Colonic mucosa (tissue), 4 donors: ENCODE measurements at places on chromosomes 4 and X. TPM values are rescaled to one million over a fixed set of nuclear protein-coding genes. Genes with fewer than 3 reads are reported as not detected.

DNA sequence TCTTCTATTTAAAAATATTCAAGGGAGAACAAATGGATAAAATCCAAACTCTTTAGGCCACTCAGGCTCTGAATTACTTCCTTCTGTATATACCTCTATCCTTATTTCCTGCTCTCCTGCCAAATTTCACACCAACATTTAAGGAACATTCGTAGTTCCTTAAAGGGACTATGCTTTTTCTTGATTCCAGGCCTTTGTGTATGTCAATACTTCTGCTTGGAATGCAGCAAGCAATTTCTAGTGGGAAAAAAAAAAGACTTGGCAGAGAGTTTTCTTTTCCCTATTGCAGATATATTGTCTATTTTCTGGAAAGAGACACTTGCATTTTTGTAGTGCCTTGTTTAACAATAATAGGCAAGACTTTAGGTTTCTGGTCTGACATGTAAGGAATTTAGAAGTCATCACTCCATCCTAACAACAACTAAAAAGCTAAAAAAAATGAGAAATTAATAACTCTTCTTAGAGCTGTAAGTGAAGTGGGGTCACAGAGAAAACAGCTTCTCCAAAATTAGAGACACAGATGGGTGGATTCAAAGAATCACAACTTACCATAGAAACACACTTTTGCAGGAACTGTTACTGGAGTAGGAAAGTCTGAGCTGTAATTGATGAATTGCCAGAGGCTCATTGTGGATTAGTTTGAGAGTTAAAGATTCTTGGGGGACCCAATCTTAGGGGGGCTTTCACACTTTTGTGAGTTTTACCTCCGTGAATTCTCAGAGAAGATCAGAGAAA, 2.1 kb upstream of the ADH5 start:
- H3K36me3 ChIP-seq, result no peaks in the 10 kb centered on the region
- no peaks in the 10 kb centered on the region for H3K4me1 ChIP-seq
- DNase-seq, result no peak
- no peaks in the 10 kb centered on the region for H3K27me3 ChIP-seq

- H3K4me3 ChIP-seq, result no peak overlapping the region
- no peaks in the 10 kb centered on the region for H3K36me3 ChIP-seq
- peaks cover 3% of the 10 kb centered on the region for H3K27me3 ChIP-seq
- no peaks in the 10 kb centered on the region for H3K4me1 ChIP-seq
- no peak for DNase-seq
Measured at GRCh38 chrX:37666516-37666915, 19.1 kb upstream of the XK start.

GRCh38 chrX:150155436-150156035, 207.6 kb upstream of the MAMLD1 start:
- H3K36me3 ChIP-seq, result no peaks in the 10 kb centered on the region
- H3K27ac ChIP-seq, result no peak overlapping the region
- peak; percentile 28 for DNase-seq
- H3K4me1 ChIP-seq, result no peaks in the 10 kb centered on the region
- H3K27me3 ChIP-seq, result no peaks in the 10 kb centered on the region
- H3K4me3 ChIP-seq, result no peak overlapping the region

DNA sequence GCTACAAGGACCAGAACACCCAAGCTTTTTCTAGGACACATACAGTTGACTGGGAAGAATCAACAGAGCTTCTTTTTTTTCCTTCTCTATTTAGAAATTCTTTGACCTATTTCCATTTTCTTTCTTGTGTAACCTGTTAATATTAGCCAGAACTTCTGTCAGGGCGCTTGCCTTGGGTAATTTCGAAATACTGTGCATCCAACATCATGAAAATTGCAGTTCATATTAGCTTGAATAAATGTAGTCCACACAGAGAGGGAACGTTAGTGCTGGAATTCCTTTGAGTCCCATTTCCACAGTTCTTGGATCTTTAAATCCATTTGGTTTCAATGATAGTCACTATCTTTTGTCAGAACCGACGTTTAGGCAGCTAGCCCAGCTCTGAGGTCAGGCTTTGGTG, 141.8 kb downstream of the MXRA5 start:
- no peak overlapping the region for H3K27ac ChIP-seq
- H3K36me3 ChIP-seq, result no peaks in the 10 kb centered on the region
- H3K4me1 ChIP-seq, result no peaks in the 10 kb centered on the region
- no peaks in the 10 kb centered on the region for H3K27me3 ChIP-seq
- no peak overlapping the region for H3K4me3 ChIP-seq
- DNase-seq, result no peak

GRCh38 chrX:75655627-75656026, 129.4 kb downstream of the MAGEE2 start:
- H3K4me1 ChIP-seq, result no peaks in the 10 kb centered on the region
- no peaks in the 10 kb centered on the region for H3K36me3 ChIP-seq
- DNase-seq, result no peak
- no peak overlapping the region for H3K27ac ChIP-seq
- no peak overlapping the region for H3K4me3 ChIP-seq

GRCh38 chr4:183588169-183588675, 70.8 kb downstream of the RWDD4 start:
- no peaks in the 10 kb centered on the region for H3K27me3 ChIP-seq
- H3K4me3 ChIP-seq, result no peak overlapping the region
- no peaks in the 10 kb centered on the region for H3K4me1 ChIP-seq
- no peaks in the 10 kb centered on the region for H3K36me3 ChIP-seq
- no peak for DNase-seq
- H3K27ac ChIP-seq, result no peak overlapping the region

DNA sequence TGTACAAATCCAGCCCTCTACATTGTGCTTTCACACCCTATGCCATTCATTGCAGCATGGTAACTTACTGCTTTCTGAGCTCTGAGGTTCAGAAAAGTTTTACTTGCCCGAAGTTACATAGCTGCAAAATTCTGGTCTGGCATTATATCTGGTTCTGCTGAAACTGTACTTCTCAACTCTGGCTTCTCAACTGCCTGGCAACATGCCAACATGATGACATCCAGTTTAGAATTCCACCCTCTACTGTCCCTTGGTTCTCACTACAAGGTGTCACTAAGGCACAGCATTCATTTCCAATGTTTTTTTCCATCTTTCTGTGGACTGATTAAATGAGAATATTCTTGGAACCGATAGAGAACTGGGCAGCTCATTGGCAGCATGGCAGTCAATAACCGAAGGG, 242.9 kb upstream of the PRPS2 start:
- H3K4me3 ChIP-seq, result no peak overlapping the region
- no peak overlapping the region for H3K27ac ChIP-seq
- no peaks in the 10 kb centered on the region for H3K27me3 ChIP-seq
- no peak for DNase-seq
- no peaks in the 10 kb centered on the region for H3K4me1 ChIP-seq
- no peaks in the 10 kb centered on the region for H3K36me3 ChIP-seq

DNA sequence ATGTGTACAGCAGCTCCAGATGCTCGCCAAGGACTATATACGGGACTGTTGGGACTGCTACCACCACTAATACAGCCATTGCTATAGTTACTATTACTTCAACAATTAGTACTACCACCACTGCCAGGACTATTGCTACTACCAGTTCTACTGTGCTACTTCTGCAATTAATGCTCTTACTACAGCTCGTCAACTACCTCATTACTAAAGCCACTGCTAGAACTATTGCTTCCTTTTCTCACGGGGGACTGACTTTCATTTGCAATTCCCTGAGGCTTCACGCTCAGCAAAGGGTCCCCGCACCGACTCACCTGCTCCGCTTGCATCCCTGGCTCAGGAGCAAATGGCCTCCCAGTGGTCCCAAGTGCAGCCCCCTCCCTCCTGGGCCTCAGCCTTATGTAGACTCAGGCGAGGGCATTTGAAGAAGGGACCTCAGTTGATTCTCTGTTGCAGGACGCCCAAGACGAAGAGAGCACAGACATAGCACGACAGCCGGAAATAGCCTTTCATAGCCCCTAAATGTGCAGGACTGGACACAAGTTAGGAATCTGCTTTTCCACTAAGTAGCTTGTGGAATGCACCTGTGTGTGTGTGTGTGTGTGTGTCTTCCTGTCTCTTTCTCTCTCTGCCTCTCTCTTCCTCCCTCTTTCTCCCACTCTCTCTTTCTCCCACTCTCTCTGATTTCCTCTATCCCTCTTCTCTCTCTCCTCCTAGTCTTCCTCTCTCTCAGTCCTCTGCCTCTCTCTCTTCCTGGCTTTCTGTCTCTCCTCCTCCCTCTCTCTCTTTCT, 294.8 kb downstream of the ASMT start:
- H3K4me1 ChIP-seq, result no peaks in the 10 kb centered on the region
- no peaks in the 10 kb centered on the region for H3K27me3 ChIP-seq
- no peak for DNase-seq

DNA sequence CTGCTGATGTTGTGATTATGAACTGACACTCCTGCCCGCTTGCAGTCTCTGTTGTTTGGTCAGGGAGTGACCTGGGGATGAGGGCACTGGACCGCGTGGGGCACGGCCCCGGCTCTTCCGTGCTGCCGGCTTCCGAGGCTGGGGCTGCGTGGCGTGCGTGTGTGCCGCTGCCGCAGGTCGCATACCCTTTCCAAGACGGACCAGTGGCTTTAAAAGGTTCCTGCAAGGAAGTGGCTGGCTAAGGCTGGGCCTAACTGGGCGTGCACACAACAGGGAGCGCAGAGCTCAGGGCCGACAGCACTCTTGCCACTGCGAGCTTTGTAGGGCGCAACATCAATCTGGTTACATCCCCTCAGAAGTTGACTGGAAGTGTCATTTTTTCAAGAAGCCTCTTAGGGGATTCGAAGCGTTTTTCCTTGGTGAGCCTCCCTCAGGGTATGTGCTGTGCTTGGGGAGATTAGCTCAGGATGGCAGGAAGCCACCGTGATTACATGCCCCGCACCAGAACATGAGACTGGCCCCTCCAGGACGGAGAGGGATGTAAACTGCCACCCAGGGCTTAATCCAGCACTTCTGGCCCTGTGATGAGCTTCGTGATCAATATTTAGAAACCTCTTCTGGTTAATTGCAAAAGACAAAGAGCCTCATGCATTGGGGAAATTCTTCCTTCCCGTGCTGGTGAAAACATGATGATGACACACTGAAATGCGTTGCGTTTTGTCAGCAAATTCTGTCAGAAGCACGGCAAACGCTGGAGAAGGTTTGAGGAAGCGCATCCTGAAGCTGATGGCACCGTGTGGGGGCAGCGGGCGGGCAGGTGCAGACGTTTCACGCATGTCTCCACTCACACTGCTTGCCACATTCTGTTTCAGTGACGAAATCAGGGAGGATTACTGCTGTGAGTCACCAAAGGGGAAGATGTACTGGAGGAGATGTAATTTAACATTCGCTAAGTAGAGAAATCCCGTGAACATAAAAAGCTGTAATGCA, 11.1 kb downstream of the MAEA start:
- H3K27me3 ChIP-seq, result no peaks in the 10 kb centered on the region
- DNase-seq, result no peak
- peak overlapping the region; percentile 57 for H3K27ac ChIP-seq
- peaks cover 10% of the 10 kb centered on the region for H3K4me1 ChIP-seq
- H3K4me3 ChIP-seq, result no peak overlapping the region

DNA sequence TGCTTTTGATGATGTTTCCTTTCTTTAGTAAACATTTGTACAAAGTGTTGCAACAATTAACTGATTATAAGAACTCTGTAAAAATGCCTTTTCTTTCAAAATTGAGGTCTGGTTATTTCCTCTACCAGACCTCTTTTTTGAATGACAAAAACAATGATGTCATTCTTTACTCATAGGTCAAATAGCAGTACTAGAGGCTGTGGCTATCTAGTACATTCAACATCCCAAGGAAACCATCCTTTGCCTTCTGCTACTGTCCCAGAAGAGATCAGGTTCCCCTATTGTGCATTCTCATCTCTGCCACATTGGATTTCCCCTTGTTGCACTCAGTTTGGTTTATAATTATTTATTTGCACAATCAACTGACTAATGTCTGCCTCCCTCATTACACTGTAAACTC, 19.1 kb upstream of the MAD2L1 start:
- no peaks in the 10 kb centered on the region for H3K4me1 ChIP-seq
- DNase-seq, result no peak
- H3K36me3 ChIP-seq, result no peaks in the 10 kb centered on the region
- no peaks in the 10 kb centered on the region for H3K27me3 ChIP-seq
- H3K4me3 ChIP-seq, result no peak overlapping the region
- H3K27ac ChIP-seq, result no peak overlapping the region

- no peak overlapping the region for H3K4me3 ChIP-seq
- H3K36me3 ChIP-seq, result no peaks in the 10 kb centered on the region
- no peaks in the 10 kb centered on the region for H3K4me1 ChIP-seq
- no peak for DNase-seq
- no peak overlapping the region for H3K27ac ChIP-seq
Measured at GRCh38 chr4:45668128-45668527, 455.7 kb downstream of the GABRG1 start.

- H3K27me3 ChIP-seq, result no peaks in the 10 kb centered on the region
- H3K27ac ChIP-seq, result no peak overlapping the region
- H3K4me3 ChIP-seq, result no peak overlapping the region
- H3K4me1 ChIP-seq, result no peaks in the 10 kb centered on the region
- no peaks in the 10 kb centered on the region for H3K36me3 ChIP-seq
- DNase-seq, result no peak
Measured at GRCh38 chr4:105989485-105990242, 94.4 kb downstream of the NPNT start.

DNA sequence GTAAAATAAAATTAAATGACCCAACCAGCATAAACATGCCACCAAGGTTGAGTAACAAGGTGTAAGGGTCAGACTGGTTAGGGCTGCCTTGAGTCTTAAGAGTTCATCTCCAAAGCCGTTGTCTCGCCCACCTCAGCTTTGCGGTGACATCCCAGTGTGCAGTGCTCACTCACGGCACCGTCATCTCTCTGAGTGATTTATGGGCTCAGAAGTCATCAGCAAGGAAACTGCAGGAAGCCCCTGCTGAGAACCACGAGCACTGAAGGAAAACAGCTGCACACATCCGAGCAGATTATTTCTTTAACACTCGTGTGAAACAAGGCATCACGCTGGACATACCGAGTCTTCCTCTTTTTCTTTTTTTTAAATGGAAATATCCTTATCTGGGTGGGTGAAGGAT, 411.1 kb downstream of the TRIML1 start:
- H3K27ac ChIP-seq, result no peak overlapping the region
- H3K4me1 ChIP-seq, result no peaks in the 10 kb centered on the region
- H3K4me3 ChIP-seq, result no peak overlapping the region
- no peaks in the 10 kb centered on the region for H3K36me3 ChIP-seq

DNA sequence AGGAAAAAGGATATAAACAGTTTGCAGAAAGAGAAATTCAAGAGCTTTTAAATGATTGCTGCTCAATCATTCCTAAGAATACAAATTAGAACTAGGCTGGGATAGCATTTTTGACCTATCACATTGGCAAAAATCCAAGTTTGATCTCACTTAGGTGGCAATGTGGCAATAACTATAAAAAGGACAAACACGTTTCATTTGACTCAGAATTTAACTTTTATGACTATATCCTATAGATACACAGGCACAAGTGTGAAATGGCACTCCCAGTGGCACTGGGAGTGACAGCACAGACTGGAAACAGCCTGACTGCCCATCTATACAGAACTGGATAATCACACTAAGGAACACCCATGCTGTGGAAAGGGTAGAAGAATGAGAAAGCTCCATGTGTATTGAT, 11.1 kb downstream of the CENPU start:
- peaks cover 4% of the 10 kb centered on the region for H3K4me1 ChIP-seq
- H3K4me3 ChIP-seq, result no peak overlapping the region
- H3K27me3 ChIP-seq, result no peaks in the 10 kb centered on the region
- H3K27ac ChIP-seq, result peak overlapping the region; percentile 25
- DNase-seq, result peak; percentile 53

HSPA4L gene
- 17.7 TPM for total RNA-seq

CCSER1 gene
- total RNA-seq, result 13.4 TPM

CDS1 gene
- total RNA-seq, result 44.2 TPM

CACNA1F gene
- total RNA-seq, result 1.0 TPM

DUX4 gene
- total RNA-seq, result not detected

TACR3 gene
- total RNA-seq, result not detected

CT45A2 gene
- total RNA-seq, result not detected

SLC25A31 gene
- total RNA-seq, result not detected
